ENCODE measurements at places on chromosomes 16 and 17.

DNA sequence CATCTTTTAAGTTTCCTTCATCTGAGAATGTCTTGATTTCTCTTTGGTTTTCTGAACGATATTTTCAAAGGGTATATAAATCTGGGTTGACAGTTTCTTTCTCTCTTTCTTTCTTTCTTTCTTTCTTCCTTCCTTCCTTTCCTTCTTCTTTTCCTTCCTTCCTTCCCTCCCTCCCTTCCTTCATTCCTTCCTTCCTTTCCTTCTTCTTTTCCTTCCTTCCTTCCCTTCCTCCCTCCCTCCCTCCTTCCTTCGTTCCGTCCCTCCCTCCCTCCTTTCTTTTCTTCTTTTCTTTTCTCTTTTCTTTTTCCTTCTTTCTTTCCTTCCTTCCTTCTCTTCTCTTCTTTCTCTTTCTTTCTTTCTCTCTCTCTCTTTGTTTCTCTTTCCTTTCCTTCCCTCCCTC lies 7.6 kb upstream of the KRT39 start:
- DNase-seq = no peak

DNA sequence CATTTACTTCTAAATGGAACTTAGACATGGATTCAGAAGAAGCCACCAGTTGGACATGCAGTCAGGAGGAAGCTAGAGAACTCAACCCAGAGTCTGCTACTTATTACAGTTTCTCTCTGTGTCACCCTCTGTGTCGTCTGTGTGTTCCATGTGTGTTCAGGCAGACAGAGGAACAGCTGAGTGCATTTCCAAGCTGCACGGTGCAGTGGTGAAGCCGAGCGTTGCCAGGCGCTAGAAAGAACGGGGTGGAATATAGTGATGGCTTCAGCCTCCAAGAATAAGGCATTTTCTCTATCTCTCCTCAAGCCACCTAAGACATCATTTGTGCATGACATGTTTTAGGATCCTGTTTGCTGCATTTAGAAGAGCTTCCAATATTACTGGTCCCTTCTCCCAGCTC lies 101.1 kb upstream of the CCL2 start:
- no peak for DNase-seq

GRCh38 chr16:86444261-86444660 lies 66.1 kb upstream of the FOXF1 start:
- no peak for DNase-seq

DNA sequence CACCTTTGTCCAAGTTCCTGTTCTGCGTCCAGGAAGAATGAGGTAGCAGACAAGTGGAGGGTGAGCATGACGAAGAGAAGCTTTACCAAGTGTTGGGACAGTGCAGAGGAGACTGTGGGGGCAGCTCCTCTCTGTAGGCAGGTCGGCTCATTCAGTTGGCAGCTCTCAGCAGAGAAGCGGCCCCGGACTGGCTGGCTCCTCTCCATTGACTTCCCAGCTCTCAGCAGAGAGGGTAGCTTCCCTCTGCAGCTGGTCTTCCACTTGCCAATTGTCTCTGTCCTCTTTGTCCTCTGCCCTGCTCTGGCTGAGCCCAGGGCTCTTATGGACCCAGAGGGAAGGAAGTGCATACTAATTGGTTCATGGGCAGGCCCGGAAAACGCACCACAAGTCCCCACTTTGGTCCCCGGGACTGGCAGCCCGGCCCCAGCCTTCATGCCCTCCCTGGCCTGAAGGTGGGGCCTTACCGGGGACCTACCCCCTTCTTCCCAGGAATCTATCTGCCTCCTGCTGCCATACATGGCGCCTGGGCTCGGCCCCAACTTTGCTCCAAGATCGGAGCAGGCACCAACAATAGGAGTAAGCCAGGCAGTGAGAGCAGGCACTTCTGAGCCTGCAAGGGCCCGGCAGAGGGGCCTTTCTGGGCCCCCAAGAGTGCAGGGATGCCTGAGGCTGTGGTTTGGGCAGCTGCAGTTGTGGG lies 10.1 kb downstream of the KCTD5 start:
- peak; percentile 59 for DNase-seq

- peak; percentile 36 for DNase-seq
These were observed 1.0 kb downstream of the MTMR4 start for GRCh38 chr17:58513267-58513964.

DNA sequence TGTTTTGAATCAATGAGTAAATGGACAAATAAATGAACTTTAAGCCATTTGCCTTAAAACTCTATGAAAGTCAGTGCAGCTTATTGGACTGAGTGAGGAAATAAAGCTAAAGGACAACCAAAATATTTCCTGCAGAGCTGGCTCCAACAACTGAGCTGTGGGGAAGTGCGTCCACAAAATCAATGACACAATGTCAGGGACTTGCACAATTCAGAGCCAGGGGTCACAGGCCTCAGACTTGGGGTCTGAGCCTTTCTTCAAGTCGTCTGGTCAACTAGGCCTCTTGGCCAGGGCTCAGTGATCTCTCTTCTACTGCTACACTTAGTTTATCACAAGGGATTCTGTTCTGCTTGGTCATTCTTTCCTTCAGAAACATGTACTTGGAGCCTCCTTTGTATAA lies 26.2 kb upstream of the RHBDL3 start:
- DNase-seq = no peak

DNA sequence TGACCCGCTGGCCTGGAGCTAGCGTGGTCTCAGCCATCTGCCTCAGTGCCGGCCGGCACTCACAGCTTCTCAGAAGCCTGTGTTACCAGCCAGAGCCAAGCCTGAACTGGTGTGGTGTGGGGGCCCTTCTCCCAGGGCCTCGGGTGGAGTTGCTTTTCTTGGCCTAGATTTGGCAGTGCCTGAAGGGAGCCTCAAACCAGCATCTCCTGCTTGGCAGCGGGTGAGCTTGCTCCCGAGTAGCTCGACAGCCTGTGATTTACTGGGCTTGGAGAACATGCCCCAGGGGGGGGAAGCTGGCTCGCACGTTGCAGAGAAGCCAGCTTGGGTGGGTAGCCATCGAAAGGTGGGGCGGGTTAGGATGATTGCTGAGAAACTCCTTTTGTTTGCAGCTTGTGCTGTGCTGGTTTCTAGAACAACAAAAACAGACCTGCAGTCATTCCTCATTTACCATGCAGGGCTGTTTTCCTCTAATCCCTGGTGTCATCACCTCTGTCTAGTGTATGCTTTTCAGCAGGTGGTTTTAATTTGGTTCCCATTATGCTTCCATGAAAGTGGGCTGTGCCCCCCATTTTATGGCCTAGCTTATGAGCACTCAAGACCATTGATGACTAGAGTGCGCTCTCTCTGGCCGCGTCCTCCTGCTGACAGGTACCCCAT lies 42.2 kb downstream of the TBCD start:
- no peak for DNase-seq

GRCh38 chr17:41678907-41679739 lies 9.6 kb upstream of the EIF1 start:
- no peak for DNase-seq

DNA sequence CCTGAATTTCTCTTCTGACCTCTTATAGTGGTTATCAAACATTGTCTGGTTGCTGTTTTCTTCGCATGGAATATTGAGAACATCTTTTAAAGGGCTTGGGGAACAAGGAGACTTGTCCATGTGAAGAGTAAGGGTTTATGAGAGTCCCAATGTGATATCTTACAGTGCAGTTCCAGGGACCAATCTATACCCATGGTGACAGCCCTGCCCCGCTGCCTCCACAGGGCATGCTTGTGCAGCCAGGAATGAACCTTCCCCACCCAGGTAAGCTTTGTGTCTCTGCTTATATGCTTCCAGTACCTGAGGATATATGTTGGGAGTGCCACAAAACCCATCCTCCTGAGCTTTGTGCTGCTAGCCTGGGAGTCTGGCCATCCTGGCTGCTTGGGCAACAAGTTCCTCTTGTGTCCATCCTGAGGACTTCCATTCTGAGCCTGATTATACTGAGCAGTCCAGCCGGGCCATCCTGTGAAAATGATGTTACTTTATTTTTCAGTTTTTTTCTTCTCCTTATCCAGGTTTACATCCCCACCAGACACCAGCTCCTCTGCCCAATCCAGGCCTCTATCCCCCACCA lies 9.5 kb upstream of the RAPGEFL1 start:
- DNase-seq = no peak

DNA sequence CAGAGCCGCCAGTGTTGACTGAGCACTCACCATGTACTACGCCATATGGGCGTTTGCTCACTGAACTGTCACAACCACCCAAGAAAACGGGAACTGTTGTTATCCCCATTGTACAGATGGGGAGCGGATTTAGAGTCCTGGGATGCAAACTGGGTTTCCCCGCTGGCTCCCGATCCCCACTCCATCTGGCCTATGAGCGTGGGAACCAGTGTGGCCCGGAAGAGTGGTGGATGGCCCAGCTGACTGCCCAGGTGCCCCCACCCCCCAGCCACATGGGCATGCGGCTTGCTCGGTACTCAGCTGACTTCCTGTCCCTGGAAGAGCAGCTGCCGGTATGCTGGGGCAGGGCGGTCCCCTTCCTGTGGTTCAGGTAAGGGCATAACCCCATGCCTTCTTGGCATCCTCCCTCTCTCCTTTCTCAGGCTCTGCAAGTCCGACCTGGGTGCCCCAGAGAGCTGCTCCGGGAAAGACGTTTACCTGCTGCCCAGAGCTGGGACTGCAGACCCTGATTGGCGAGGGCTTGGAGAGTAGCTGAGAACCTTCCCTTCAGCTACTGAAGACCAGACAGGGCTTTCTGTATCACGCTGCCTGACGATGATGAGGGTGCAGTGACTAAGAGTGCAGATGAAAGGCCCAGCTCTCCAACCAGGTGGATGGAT lies 16.2 kb downstream of the SOCS3 start:
- peak; percentile 55 for DNase-seq

DNA sequence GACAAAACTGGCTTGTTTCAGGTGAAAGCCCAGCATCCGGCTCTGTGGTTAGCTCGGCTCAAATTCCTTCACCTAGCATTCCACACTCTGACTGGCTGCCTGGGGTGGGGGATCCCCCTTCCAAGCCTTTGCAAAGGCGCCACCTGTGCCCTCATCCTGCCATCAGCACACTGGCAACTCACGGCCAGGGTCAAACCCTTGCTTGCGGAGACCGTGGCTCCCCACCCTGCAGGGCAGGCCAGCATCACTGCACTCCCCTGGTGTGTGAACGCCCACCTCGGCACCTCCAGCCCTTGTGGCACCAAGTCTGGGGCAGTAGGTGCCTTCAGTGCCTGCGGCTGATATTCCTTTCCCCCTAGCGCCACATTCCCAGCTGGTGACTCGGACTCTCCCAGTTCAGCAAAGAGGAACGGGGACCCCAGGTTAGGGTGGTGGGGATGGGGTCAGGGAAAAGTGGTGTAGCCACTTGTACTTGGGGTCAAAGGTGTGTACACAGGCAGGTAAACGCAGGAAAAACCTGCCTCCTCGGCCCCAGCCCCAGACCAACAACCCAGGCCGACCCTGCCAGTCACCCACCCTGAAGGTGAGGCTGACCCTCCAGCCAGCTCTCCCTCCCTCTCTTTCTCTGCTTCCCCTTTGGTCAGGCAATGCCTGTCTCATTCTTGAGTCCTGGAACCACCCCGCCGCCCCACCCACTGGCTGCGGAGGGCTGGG lies 1.1 kb downstream of the FLII start:
- DNase-seq = peak; percentile 91

DNA sequence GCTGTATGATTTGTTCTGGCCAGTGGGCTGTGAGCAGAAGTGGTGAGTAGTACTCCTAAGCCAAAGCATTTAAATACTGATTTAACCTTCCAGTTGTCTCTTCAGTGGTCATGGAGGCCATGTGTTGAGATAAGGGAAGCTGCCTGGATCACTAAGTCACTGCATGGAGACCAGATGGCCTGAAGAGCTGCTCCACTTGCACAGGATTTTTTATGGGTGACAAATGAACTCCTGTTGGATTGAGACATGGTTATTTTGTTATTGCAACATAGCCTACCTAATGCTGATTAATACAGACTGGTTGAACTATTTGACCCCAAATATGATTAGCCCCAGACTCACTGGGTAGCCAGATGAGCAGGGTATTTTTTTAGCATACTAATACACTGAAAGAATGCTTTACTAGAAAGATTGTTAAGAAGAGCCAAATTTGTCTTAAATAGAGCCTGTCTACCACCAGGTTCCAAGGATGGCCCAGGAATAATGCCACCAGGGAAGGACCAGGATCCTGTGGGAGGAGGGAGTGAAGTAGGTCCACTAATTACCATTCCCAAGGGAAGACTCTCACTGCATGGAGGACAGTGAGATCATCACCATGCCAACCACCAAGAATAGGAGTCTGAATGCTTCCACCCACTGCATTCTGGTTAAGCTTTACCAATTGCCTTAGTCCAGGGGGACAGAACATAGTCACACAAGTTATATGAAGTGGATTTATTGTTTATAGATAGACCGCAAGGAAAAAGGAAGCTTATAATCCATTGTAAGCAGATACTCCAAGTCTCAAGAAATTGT lies 187.4 kb upstream of the IRX6 start:
- DNase-seq = no peak
